HepG2 (cell line): ENCODE measurements at places on chromosomes 7 and 10. TPM values are rescaled to one million over a fixed set of nuclear protein-coding genes. Genes with fewer than 3 reads are reported as not detected.

DNA sequence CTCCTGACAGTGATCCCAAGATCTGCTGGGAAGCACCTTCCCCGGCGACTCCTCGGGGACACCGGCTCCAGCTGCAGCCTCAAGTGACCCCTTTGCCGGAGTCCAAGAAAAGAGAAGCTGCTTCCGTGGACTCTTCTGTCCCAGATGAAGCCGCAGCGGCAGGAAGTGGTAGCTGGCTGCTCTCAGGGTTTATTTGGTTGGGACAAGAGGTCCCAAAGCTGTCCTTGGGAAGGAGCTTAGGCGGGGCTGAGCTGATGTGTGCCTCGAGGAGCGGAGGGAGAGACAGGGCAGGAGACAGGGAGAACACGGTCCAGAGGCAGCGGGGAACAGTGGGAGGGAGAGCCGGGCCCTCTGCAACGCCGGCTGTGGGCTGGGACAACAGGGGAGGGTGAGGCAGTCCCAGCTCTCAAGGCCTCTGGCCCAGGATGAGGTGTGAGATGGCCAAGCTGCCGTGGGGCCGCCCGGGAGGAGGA, 13.1 kb upstream of the FAM20C start:
- H3K4me1 ChIP-seq, result no peaks in the 10 kb centered on the region
- peaks cover 21% of the 10 kb centered on the region for H3K27me3 ChIP-seq
- H3K27ac ChIP-seq, result no peak overlapping the region
- H3K4me3 ChIP-seq, result no peak overlapping the region
- no peak for DNase-seq
- H3K36me3 ChIP-seq, result no peaks in the 10 kb centered on the region

DNA sequence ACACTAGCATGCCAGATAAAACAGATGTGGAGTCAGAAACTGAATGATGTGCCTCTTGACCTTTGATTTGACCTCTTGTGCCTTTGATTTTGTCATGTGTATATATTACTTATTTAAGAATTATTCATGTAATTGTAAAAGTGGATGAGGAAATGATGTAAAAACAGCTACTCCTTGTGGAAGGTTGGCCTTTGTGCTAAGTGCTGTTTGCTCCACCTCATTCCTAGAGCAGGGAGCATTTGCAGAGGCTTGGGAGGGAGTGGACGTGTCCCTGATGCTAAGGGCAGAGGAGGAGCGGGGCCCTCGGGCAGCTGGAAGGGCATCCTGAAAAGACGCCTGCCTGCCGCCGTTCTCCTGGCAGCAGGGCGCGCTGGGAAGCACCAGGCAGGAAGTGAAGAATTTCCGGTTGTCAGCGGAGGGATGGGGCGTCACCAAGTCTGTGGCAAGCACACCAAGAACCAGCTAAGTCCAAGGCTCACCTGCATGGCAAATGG, 197.6 kb upstream of the ZNF32 start:
- no peaks in the 10 kb centered on the region; the same call in 1 of the 2 replicates for H3K27me3 ChIP-seq
- no peak overlapping the region for H3K27ac ChIP-seq
- DNase-seq, result no peak
- no peaks in the 10 kb centered on the region for H3K4me1 ChIP-seq
- no peaks in the 10 kb centered on the region for H3K36me3 ChIP-seq
- H3K4me3 ChIP-seq, result no peak overlapping the region

GRCh38 chr7:68309271-68309670, 1289.0 kb upstream of the AUTS2 start:
- no peak overlapping the region for H3K27ac ChIP-seq
- H3K36me3 ChIP-seq, result no peaks in the 10 kb centered on the region
- no peaks in the 10 kb centered on the region for H3K27me3 ChIP-seq
- H3K4me3 ChIP-seq, result no peak overlapping the region
- no peak for DNase-seq
- no peaks in the 10 kb centered on the region for H3K4me1 ChIP-seq

FXYD4 gene
- total RNA-seq, result not detected in 2 replicates

IRF5 gene
- 2.0 and 2.9 TPM in 2 replicates for total RNA-seq

ARMH3 gene
- 8.4 and 10.8 TPM in 2 replicates for total RNA-seq

ASIC3 gene
- not detected in 2 replicates for total RNA-seq
